ENCODE measurements at places on chromosomes 2 and 18.

- DNase-seq = peak; percentile 28
Observed at GRCh38 chr2:224146356-224147160, 107.5 kb upstream of the SERPINE2 start.

DNA sequence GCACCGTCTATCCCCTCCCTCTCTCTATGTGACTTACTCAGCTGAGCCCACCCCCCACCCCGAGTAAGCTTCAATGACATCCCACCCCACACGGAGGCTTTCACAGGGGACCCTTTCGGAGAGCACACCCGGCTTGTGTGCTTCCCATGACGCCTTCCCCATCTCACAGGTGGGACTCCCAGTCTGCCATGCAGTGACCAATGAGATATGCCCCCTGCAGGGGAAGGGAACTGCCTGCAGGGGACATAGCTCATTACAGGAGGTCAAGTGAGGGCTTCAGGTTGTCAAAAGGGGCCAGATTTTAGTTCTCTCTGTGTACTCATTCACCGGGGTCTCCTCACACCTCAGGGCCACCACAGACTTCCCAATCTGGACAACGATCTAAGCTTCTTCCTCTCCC, 112.6 kb downstream of the GAREM1 start:
- no peak for DNase-seq

GRCh38 chr18:39604836-39605235, 2039.2 kb upstream of the CELF4 start:
- DNase-seq = no peak

GRCh38 chr2:88517759-88518201, 65.3 kb upstream of the FOXI3 start:
- no peak for DNase-seq

- DNase-seq = no peak
Observed at GRCh38 chr18:73724958-73725357, 422.7 kb downstream of the FBXO15 start.
